ENCODE measurements at places on chromosomes 1 and 21.

- no peak for DNase-seq
Observed at GRCh38 chr21:42892582-42892930, 553 bp upstream of the NDUFV3 start.

- DNase-seq, result no peak
Observed at GRCh38 chr1:78667939-78668338, 18.3 kb downstream of the IFI44 start.

- DNase-seq, result no peak
Observed at GRCh38 chr1:112882271-112882744, 73.7 kb downstream of the SLC16A1 start.

- peak; percentile 18 for DNase-seq
Observed at GRCh38 chr1:25799935-25800702, at the start of gene SELENON. Gene SELENON (plus strand): TSS chr1:25800193. CDS start chr1:25800231, 38 bp downstream.

- no peak for DNase-seq
Observed at GRCh38 chr1:20437640-20438039, 48.4 kb downstream of the CAMK2N1 start.
